ENCODE measurements at places on chromosomes 11 and 22. TPM values are rescaled to one million over a fixed set of nuclear protein-coding genes. Genes with fewer than 3 reads are reported as not detected.

Gene PCSK7
- 97.9 TPM for total RNA-seq

Gene KBTBD3
- 6.6 TPM for total RNA-seq

Gene APOC3
- not detected for total RNA-seq

DNA sequence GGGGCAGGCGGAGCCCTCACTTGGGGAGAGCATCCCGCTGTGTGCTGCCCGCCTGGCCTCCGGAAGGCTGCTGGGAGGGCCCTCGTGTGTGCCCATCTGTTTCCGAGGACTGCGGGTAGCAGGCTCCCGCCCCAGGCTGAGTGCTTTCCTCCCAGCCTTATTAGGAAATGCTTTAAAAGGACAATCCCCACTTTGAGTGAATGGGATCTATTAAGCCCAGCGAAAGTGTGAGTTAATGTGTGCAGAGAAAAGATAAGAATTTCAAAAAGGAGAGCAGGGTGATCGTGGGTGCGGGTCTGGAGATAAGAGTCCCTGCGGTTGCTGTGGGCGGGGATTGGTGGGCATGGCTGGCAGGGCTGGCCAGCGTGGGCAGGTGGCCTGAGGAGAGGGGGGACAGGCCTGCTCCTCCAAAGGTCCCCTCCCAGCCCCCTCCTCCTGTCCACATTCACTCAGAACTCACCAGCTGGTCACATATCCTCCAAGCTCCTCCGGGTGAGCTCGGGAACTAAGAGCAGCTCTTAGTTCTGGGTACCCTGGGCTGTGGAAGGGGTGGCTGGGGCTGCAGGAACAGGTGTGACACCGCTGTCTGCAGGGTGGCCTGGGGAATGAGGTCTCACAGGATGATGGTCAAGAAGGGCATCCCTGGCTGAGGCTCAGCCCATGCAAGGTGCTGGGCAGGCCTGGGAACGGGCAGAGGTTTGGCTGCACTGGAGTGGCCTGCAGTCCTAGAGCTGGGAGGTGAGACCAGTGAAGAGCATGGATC is 1260.3 kb downstream of the BRD1 start:
- no peak overlapping the region for H3K4me3 ChIP-seq
- no peak for DNase-seq
- H3K36me3 ChIP-seq, result peaks cover 2% of the 10 kb centered on the region
- peaks cover 19% of the 10 kb centered on the region for H3K27me3 ChIP-seq
- peaks cover 4% of the 10 kb centered on the region for H3K4me1 ChIP-seq
- no peak overlapping the region for H3K27ac ChIP-seq

DNA sequence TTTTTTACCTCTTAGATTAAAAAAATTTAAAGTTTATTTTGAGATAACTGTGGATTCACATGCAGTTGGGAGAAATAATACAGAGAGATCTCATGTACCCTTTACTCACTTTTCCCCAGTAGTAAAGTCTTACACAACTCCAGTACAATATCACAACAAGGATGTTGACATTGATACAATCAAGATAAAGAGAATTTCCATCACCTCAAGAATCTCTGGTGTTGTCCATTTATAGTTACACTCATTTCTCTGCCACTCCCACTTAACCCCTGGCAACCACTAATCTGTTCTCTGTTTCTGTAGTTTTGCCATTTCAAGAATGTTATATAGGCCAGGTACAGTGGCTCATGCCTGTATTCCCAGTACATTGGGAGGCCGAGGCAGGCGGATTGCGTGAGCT is 10.5 kb upstream of the ZBED5 start:
- H3K4me3 ChIP-seq, result no peak overlapping the region
- H3K4me1 ChIP-seq, result peaks cover 24% of the 10 kb centered on the region
- no peak overlapping the region for H3K27ac ChIP-seq
- H3K27me3 ChIP-seq, result no peaks in the 10 kb centered on the region
- DNase-seq, result no peak
